ENCODE measurements at places on chromosomes 7 and 10. TPM values are rescaled to one million over a fixed set of nuclear protein-coding genes. Genes with fewer than 3 reads are reported as not detected.

HOXA4 gene
- not detected for total RNA-seq

GRCh38 chr7:12741951-12742575 lies 54.6 kb downstream of the ARL4A start:
- no peak for DNase-seq
- H3K4me1 ChIP-seq: no peaks in the 10 kb centered on the region
- no peak overlapping the region for H3K27ac ChIP-seq
- H3K36me3 ChIP-seq: no peaks in the 10 kb centered on the region
- no peak overlapping the region for H3K4me3 ChIP-seq

GRCh38 chr10:11721806-11722205 lies 20.4 kb upstream of the ECHDC3 start:
- H3K27me3 ChIP-seq: no peaks in the 10 kb centered on the region
- DNase-seq: no peak
- no peak overlapping the region for H3K27ac ChIP-seq
- H3K4me1 ChIP-seq: no peaks in the 10 kb centered on the region
- H3K4me3 ChIP-seq: no peak overlapping the region

DNA sequence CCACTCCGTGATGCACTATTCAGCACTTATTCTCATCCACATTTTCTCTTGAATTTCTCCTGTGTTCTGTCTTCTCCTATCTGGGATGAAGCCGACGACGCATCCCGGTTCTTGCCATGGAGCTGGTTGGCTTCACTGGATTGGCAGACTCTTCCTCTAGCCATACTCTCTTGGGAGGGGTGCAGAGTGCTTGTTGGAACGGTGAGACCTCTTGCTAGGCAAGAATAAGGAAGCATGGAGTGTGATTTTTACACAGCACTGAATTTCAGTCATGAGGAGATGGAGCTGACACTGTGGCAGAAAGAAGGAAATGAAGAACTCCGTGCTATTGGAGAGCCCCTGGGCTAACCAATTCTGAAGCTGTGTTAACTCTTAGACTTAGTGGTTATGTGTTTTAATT lies 28.2 kb upstream of the ZNF32 start:
- H3K4me1 ChIP-seq: no peaks in the 10 kb centered on the region
- no peak overlapping the region for H3K27ac ChIP-seq
- no peak for DNase-seq

- no peak overlapping the region for H3K4me3 ChIP-seq
- H3K4me1 ChIP-seq: no peaks in the 10 kb centered on the region
- H3K27me3 ChIP-seq: no peaks in the 10 kb centered on the region
- DNase-seq: no peak
- H3K27ac ChIP-seq: no peak overlapping the region
Observed at GRCh38 chr7:108142675-108143259, 12.6 kb upstream of the LAMB4 start.

DNA sequence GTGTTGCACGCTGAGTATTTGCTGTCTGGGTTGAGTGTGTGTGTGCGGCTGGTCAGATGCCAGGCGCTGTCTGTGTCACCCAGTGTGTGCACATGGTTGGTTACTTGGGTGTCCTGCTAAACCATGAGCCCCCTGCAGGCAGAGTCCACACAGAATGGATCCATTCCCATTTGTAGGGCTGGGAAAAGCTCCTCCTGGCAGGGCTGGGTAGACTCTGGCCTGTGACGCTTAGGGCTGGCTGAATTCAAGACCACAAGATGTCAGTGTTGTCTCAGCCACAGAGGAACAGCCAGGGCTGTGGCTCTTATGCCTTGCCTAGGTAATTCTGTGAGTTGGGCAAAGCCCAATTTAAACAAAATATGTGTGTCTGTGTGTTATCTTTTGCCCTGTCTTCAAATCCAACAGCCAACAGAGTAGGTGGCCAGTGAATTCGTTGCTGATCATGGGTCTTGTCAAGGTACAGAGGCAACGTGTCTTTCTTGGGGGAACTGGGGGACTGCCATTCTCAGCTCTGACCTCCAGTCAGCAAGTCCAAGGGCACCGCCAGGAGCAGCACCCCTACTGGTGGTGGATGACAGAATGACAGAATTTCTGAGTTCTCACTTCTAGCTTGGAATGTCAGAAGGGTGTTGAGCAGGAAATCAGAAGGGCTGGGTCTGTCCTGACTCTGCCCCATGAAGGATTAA lies 285.1 kb downstream of the CCSER2 start:
- no peaks in the 10 kb centered on the region for H3K36me3 ChIP-seq
- no peaks in the 10 kb centered on the region for H3K4me1 ChIP-seq
- H3K27ac ChIP-seq: no peak overlapping the region
- no peak overlapping the region for H3K4me3 ChIP-seq
- DNase-seq: peak; percentile 94

DNA sequence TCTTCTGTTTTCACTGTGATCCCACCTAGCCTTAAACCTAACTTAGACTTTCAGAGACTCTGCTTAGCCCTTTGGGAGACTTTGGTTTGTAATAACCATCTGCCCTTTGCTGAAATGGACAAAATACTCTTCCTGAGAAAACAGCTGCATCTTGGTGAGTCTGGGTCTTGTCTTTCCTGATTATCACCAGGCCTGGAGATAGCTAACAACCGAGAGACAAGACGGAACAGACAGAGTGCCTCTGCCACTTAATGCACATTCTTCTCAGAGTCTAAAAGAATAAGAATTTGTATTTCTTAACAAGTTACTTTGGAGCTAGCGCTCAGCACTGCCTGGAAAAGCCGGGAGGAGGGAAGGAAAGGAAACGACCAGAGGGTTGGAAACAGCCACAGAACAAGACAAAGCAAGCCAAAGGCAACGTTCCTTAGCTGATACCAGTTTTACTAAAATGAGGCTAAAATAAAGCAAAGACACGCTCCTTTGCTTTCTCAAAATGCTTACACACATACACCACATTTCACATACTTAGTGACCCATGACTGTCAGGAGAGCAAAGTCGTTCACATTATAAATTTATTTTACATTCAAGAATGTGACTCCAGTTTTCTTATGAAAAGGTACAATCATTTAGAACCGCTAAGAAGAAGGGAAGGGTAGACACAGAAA lies 70.3 kb upstream of the DGKI start:
- H3K27ac ChIP-seq: peak overlapping the region; percentile 12
- H3K36me3 ChIP-seq: peaks cover 49% of the 10 kb centered on the region
- no peaks in the 10 kb centered on the region for H3K27me3 ChIP-seq
- no peak for DNase-seq
- no peak overlapping the region for H3K4me3 ChIP-seq

- H3K27me3 ChIP-seq: peaks cover 26% of the 10 kb centered on the region
- no peak overlapping the region for H3K27ac ChIP-seq
- no peaks in the 10 kb centered on the region for H3K4me1 ChIP-seq
- no peak overlapping the region for H3K4me3 ChIP-seq
Observed at GRCh38 chr7:31763548-31763947, 76.5 kb downstream of the PPP1R17 start.

DNA sequence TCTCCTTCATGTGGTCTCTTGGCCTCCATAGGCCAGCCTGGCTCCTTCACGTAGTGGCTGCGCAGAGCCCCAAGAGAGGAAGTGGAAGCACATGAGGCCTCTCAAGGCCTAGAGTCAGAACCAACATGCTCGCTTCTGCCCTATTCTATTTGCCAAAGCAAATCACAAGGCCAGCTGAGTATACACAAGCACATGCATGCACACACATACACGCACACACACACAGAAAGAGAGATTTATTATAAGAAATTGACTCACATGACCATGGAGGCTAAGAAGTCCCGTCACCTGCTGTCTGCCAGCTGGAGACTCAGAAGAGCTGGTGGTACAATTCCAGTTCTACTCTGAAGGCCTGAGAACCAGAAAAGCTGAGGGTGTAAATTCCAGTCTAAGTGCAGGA lies 64.3 kb upstream of the NRP1 start:
- H3K4me3 ChIP-seq: no peak overlapping the region
- no peaks in the 10 kb centered on the region for H3K4me1 ChIP-seq
- H3K27ac ChIP-seq: no peak overlapping the region
